Cardiac muscle cell (in vitro differentiated cells and primary cell): ENCODE measurements at places on chromosomes 2 and 18.

DNA sequence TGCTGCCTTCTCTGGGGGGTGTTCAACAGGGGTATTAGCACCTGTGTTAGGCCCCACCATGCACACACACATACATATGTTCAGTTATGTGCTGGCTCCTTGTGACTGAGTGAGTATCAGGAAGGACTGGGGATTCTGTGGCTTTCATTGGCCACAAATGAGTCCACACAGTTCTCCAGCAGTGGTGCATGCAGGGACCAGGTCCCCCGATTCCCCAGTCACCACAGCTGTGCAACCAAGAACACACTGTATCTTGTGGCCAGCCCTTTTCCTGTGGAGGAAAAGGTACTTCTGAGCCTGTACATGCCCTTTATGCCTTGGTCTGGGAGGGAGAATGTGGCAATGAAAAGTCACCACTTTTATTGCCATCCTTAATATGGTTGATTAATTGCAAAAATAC is 74.9 kb upstream of the KLF7 start:
- DNase-seq: no peak

DNA sequence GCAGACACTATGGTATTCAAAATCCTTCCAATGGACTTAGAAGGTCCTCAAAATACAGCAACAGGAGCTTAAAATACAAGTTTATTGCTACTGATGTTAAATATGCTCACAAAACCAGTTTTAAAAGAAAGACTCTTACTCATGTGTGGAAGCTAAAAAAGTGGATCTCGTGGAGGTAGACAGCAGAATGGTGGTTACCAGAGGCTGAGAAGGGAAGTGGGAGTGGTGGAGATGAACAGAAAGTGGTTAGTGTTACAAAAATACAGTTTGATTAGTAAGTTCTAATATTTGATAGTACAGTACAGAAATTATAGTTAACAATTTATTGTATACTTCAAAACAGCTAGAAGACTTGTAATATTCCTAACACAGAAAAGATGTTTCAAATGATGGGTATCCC is 12.1 kb downstream of the ADAM17 start:
- DNase-seq: no peak

- DNase-seq: no peak
These were observed 286.2 kb downstream of the CYP26B1 start for GRCh38 chr2:71861186-71862160.

- DNase-seq: no peak
These were observed 1064.3 kb upstream of the CDH2 start for GRCh38 chr18:29241199-29241598.

DNA sequence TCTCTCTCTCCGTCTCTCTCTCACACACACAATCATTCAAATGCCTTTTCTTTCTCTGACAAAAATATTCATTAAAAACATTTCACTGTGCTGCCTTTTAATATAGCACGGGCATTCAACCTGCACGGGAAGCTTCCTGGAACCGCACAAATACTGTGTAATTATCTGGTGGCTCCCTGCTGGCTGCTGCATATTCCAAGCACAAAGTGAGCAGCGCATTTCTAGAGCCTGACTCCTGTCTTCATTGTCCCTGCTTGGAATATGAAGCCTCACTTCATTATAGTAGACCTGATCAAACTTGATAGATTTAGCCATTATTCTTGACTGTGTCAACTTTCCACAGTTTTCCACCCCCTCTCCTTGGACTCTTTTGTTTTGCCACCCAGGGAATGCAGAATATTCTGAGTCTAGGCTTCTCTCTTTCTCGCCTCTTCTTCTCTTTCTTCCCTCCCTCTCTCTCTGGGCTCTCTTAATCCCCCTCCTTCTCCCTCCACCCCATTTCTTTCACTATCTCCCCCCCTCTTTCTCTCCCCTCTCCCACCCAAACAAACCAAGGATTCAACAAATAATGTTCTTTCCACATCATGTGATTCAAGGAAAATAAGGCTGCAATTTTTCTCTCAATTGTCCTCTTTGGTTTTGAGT is 672.1 kb upstream of the FANCL start:
- DNase-seq: no peak

DNA sequence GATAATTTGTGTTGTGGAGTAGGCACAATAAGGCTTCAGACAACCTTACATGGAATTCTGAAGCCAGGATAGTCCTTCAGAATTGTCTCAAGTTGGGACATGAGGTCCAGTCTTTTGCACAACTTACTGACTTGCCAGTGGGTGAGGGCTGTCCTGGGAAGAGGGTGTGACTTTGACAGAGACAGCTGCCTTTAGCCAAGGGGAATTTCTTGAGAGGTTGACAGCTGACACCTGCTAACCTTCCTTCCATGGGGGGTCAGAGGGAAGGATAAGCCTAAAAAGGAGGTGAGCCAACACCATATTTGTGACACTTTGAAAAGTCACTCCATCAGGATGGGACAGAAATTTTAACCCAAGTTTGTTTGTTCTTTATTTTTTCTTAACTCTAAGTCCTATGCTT is 907.8 kb upstream of the CRIM1 start:
- DNase-seq: no peak

DNA sequence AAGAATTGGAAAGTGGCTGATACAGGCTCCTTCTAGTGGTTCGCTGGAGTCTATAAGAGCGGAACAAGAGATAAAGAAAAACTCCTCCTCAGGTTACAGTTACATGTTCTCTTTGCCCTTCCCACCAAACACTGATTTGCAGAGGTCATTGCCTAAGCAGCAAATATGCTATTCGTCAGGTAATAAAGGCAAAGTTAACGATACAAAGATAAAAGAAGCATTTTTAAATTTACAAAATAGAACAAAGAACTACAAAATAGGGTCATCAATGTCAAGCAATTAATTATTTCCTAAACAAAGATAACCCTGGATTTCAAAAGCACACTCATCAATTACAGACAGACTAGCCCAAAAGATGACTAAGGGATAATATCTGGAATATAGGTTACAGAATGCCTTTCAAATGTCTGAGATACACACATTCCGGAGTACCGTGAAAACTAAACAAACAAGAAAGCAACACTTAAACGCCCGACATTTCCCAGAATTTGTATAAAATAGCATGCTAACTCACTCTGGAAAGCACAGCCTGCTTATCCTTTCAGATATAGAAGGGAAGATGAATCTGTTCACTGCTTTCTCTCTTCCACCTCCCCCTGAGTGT is 186.4 kb downstream of the MREG start:
- DNase-seq: peak; percentile 55

DNA sequence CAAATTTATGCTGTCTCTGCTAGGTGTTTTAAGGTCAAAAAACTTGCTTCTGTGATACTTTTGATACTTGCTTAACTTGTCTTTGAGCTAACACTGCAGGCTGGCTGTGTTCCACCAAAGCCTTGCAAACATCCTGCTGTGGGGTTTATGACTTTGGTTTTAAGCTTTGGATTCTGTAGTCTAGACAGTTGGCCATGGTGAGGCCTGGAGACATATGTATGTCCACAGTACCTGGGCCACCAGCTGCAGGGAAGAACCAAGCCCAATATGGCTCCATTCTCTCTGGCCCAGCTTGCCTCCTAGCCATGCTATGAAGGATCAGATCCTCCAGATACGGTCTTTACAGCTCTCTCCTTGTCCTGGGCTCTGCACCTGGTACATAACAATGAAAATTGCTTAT is 113.9 kb downstream of the INO80D start:
- DNase-seq: peak; percentile 7

GRCh38 chr2:199806179-199806578 is 44.8 kb downstream of the FTCDNL1 start:
- no peak for DNase-seq

DNA sequence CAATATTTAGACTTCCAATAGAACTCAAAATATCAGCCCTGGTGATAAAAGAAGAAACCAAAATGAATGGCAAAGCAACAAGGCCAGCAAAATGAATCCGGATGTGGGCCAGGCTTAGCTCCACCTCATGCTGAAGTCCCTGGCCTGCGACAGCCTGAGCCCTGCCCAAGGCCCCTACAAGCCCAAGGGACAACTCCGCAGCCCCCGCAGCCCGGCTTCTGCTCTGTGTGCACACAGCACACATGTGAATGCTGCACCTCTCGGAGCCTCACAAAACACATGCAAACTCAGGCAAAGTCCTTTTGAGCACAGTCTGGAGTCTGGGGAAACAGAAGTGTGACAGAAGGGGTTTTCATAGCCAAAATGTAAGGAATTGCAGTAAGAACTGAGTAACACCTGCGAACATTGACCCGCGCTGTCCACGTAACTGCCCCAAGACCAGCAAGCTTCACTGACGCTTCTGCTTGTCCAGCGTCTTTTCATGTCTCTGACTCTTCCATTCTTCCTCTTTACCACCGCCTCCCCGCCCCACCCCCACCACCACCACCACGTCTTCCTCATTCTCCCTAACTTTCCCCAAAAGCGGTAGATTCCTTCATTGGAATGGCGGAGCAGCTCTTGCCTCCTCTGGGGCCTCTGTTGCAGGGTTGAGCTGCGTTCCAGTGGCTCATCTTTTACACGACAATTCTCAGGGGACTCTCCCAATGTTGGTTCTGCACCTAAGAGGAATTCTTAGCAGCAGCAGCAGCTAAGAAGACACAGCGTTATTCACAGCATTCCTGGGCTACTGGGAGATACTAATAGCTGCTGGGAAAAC is 136.4 kb upstream of the COPS8 start:
- no peak for DNase-seq

GRCh38 chr18:49920731-49921130 is 107.4 kb upstream of the ACAA2 start:
- DNase-seq: no peak

- no peak for DNase-seq
These were observed 19.3 kb upstream of the LOXHD1 start for GRCh38 chr18:46676182-46676835.

DNA sequence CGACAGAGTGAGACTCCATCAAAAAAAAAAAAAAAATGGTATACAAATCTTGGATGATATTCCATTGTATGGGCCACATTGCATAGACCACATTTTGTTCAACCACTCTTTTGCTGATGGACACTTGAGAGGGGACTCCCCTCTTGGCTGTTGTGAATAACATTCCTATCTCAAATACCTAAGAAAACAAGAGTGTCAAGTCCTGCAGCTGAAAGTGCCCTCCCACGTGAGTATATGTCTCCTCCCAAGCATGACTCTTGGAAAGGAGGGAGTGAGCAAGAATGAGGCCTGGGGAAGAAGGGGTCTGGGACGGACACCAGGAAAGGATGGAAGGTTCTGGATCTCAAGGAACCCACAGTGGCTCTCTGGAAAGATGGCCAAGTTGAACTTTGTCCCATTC is 36.0 kb upstream of the NPAS2 start:
- DNase-seq: peak; percentile 16

DNA sequence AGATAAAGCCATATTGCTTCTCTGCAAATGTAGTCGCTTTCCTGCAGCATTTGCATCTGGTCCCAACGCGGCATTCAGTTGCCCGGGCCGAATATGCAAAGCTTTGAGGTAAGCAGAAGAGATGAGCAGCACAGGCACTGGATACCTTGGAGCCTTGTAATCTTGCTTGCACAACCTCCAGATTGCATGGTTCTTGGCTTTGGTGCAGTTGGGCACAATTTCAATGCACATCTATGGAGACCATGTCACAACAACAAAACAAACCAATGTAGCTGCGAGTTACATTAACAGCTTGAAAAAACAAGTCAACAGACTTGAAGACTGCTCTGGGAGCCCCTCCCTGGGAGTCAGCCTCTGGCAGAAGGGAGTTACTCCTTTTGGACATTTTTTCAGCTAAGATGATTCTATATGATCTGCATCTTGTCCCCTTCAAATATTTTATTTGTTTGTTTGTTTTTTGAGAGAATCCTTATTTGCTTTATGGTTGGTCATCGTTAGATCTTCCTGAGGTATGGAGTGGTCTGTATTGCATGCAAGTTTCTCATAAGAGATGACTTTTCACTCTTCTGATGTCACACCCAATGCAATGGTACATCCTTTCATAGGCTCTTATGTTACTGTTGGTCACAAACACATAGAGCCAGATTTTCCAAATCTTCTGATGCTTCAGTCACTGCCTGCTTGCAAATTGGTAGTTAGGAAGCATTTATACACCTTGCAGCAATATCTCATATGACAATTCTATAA is 113.5 kb downstream of the EFEMP1 start:
- no peak for DNase-seq

DNA sequence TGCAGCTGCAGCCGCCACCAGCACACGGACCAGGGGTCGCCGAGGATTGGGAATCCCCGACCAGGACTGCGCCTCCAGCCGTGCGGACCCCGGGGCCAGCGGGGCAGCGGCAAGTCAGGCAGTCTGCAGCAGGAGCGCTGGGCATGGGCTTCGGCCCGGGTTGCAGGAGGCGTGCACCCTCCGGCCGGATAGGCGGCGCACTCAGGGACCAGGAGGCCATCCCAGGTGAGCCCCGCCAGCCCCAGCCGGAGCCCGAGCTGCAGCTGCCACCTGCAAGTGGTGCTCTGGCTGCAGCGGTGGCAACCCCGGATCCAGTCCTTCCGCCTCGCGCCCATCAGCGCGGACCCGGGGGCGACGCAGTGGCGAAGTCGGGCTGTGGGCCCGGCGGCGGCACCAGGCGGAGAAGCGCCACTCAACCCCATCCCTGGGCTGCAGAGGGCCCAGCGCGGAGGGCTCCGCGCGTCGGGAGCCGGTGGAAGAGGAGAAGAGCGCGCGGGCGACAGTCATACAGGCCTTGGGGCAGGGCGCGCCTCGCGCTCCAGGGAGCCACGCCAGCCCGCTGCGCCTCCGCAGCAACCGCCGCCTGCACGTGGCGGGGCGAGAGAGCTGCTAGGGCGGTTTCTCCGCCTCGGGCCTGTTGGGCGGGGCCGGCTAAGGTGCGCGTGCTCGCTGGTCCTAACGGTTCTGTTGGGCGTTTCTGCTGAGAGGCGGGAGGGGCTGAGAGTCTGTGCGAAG is 73.8 kb downstream of the RPIA start:
- DNase-seq: peak; percentile 30

DNA sequence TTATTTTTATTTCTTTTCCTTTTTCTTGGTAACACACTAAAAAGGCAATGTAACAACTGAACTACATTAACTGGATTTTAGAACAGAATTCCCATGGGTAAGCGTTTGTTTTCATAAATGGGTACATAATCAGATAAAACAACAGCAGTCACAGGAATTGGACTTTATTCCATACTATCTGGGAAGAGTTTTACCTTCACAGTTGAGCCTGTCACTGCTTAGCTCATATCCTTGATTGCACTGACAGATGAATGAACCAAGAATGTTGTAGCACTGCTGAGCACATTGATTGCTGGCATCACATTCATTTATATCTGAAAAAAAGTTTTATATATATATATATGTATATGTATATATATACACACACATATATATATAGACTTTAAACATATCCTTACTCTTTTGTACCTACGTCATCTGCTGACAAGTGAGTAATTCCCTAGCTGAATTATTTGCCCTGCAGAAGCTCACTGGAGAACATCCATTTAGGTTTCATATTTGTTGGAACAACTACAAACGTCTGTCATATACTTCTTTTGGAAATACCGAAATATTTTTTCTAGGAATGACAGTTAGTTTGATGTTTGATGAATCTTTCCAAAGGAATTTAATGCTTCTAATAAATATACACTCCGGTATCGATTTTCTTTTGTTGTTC is 47.0 kb downstream of the EFEMP1 start:
- DNase-seq: no peak

DNA sequence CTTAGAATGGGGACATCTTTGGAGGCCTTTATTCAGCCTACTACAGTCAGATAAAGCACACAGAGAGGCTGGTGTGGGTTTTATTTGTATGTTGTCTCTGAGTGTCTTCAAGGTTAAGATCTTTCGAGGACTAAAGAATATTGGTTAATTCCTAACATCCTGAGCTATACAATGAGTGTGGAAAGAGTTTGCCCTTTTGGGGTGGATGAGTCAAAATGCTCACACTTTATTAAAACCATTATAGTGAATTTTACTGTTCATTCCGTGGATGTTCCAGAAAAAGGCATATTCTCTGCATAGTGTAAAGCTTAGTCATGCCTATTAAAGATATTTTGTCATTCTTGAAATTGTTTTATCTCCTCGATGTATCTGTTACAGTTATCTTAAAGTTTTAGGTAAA is 29.1 kb upstream of the SLC38A11 start:
- no peak for DNase-seq
